ELR (cell line): ENCODE measurements at places on chromosomes 1 and 21.
A peak's percentile ranks its signal among the peaks of the same experiment; 100 is the strongest.

DNA sequence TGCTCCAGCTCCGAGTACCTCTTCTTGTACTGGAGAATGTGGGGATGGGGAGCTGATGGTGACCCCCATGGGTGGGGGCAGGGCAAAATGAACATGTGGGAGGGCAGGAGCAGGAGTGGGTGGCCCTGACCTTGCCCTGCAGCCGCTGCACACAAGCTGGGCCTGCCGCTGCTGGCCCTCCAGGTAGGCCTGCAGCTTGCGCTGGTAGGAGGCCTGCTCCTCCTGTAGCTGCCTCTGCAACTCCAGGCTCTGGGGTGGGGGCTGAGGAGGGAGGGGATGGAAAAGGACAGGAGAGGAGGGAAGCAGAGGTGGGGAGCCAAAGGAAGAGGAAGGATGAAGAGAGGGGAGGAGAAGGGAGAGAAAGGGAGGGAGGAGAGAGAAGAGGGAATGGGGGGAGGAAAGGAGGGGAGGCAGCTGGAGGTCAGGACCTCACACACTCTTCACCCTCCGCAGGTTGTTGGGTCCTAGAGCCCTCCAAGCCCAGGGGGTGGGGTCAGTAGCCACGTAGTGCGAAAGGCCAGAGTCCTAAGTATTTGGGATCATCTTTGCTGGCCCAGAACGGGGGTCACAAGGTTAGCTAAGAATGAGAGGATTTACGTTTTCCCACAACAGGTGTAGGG lies 22.9 kb downstream of the RNU1-1 start:
- no peak for DNase-seq

DNA sequence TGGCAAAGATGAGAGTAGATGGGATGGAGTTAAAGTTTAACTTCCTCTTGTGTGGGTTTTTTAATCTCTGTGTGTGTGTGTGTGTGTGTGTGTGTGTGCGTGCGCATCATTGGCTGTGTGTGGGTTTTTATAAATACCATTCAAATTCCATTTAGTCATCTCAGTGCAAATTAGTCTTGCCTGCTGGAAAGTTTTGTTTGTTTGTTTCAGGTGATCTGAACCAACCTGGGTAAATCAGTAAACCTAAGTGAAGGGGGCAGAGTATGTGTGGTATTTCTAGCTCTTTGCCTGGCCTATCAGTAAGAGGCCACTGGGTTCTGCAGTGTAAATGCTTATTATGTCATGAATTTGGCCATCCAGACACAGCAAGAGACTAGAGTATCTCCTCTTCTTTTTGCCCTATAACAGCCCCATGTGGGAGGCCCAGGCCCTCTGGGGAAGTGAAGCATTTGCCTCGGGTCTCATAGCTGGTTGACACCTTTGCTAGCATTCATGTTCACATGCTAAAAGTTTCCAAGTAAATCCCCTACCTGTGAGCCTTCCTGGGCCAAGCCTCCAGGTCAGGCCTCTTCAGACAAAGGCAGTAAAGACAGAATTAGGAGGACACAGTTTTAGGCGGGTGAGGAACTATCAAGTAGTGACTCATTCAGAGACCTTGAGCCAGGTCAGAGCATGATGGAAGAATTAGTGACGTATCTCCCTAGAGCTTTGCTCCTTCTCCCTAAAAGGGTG lies 14.7 kb downstream of the INTS3 start:
- DNase-seq: no peak

- no peak for DNase-seq
Measured at GRCh38 chr1:99613716-99614115, 32.2 kb upstream of the PALMD start.

- no peak for DNase-seq
Measured at GRCh38 chr1:117897551-117897950, 31.9 kb downstream of the GDAP2 start.

DNA sequence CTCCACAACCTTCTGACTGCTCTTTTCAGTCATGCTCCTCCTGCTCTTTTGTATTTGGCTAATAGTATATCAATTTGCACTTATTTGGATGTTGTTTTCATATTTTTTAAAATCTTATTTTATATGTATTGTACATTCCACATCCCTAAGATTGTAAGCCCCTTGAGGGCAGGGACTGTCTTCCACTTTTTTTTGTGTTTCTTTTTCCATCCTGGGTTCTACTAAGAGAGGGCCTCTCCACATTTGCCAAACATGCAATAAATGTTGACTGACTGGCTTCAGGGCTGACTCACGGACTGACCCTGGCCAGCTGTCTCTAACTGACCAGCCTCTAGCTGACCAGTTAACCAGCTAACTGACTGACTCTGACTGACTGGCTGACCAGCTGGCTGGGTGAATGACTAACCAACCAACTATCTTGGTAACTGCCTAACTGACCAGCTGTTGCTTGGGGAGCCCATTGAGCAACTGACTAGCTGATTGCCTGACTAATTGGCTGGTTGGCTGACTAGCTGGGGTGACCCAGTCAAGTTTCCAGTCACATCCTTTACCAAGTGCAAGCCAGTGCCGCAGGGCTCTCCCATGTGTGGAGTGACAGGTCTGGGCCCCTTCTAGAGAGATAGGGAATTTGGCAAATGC lies 16.1 kb downstream of the CSF1 start:
- DNase-seq: peak; percentile 88

DNA sequence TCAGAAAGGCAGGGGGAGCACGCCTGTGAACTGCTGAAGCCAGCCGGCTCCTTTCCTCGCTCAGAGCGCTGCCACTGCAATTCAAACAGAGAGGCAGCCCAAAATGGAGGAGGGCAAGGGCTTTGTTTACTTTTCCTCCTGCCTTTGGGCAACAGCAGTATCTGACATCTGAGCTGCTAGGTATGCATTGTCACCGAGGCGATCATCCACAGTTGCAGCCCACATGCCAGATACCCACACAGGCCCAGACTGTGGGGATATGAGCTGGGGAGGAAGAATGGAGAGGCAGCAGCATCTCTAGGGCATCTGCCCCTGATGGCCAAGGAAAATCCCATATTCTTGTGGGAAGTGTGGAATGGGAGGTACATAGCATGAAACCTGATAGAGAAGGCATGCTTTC lies 357.1 kb downstream of the BARHL2 start:
- no peak for DNase-seq

DNA sequence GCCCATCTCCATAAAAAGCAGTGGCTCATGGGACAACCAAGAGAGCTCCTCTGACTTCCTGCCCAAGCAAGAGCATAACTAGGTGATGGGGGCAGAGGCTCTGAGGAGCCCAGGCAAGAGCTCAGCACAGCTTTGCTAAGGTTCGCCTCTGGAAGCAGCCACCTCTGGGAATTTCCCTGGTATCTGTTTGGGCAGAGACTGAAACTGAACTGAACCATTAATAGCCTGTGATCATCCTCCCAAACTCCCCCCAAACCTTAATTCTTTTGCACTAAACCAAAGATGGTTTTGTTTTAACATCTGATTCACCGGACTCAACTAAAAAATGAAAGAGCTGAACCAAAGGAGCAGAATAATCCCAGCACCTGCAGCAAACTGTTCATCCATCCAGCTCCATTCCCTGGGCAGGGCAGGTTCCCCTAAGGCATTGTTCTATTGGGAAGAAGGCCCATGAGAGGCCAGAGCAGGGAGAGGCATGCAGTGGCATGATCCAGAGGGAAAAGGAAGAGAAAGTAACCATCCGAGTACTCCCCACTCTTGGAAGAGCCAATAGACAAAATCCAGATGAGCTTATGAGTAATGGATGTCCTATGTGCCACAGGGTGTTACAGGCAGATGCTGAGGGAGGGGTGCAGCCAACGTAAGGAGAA lies 77.8 kb upstream of the KAZN start:
- no peak for DNase-seq

DNA sequence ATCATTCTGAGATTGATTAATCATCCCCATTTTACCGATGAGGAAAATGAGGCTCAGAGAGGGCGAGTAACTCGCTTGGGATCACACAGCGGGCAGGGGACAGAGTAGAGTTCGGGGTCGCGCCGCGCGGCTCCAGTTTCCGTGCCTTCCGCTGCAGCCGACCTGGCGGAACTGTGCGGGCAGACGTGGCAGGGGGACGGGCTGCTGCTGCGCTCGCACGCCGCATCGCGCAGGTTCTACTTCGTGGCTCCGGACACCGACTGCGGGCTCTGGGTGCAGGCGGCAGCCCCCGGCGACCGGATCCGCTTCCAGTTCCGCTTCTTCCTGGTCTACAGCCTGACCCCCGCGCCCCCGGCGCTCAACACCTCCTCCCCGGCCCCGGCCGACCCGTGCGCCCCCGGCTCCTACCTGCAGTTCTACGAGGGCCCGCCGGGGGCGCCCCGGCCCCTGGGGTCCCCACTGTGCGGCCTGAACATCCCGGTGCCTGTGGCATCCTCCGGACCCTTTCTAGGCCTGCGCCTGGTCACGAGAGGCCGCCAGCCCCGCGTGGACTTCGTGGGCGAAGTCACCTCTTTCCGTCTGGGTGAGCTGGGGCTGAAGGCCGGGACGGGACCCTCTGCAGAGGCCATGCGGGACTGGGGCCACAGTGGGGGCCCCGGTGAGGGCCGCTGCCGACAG lies 2.3 kb downstream of the LDLRAD2 start:
- no peak for DNase-seq

GRCh38 chr1:161727256-161727924 lies 6.0 kb downstream of the FCRLB start:
- peak; percentile 79 for DNase-seq

DNA sequence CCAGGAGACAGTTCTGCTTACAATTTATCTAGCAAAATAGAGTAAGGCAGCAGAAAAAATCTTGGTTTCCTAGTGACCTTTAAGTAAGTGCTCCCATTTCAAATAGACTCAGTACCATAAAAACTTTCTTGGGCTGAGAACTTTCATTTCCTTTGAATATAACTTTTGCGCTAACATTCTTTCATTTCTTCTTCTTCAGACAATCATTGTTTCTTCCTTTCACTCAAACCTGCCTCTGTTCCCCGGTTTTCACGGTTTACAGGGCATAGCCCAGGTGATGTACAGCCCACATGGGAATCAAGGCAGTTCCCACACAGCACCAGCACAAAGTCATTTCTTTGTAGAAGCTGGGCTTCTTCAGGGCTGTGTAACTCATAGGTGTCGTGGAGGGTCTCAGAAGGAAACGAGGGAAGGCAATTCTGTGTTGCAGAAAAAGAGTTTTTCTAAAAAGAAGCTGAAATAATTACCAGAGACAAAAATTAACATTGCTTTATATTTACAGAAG lies 611.6 kb downstream of the SMYD3 start:
- no peak for DNase-seq

DNA sequence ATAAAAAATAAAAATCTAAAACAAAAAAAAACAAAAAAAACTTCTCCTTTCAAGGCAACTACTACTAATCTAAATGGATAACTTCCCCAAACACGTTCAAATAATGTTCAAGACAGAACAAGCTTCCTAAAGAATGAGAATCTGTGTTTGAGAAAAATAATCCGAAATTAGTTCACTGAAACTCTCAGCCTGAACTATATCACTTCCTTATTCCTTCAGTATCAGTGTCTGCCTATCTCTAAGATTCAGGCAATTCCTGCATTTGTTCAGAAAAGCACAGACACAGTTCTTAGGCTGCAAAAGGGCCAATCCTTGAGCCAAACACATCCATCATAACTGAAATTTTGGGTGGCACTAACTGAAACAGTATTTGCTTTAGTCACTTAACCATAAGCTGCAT lies 22.4 kb downstream of the DSTYK start:
- DNase-seq: no peak

DNA sequence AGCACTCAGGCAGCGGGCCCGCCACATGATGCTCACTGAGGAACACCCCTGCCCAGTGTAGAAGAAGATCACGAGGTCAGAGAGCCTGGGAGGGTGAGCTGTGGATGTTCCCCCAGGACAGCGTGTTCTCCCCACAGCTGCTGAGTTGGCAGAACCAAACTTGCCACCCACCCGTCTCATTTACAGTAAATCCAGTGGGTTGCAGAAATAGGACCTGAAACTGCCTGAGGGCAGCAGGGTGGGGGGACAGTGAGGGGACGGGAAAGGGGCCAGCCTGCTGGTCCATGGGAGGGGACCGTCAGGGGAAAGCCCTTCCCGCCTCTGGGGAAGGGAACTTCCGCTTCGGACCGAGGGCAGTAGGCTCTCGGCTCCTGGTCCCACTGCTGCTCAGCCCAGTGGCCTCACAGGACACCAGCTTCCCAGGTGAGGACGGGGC lies at the start of gene C1QB:
TSS of gene C1QB (plus strand) at position 356 of the 436 bp plus-strand sequence. CDS start 6,227 bp downstream, outside the sequence.
- DNase-seq: no peak

GRCh38 chr1:85202092-85202863 lies 1.5 kb upstream of the SYDE2 start:
- peak; percentile 6 for DNase-seq

DNA sequence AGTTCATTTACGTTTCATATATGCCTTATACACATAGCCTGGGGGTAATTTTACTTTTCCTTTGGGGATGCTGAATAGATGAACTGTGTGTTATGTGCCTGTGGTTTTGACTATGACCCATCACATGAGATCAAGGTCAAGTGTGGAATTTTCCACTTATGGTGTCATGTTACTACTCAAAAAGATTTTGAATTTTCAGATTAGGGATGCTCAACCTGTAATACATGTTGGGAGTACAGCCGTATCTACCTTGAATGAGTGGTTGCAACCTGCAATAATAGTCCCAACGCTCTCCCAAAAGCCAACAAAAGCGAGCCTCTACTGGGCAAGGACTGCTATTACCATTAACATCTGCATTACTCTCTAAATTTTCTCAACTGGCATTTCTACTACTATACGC lies 68.5 kb upstream of the SDC3 start:
- peak; percentile 81 for DNase-seq

- no peak for DNase-seq
Measured at GRCh38 chr1:170009551-170009950, 64.9 kb downstream of the KIFAP3 start.

DNA sequence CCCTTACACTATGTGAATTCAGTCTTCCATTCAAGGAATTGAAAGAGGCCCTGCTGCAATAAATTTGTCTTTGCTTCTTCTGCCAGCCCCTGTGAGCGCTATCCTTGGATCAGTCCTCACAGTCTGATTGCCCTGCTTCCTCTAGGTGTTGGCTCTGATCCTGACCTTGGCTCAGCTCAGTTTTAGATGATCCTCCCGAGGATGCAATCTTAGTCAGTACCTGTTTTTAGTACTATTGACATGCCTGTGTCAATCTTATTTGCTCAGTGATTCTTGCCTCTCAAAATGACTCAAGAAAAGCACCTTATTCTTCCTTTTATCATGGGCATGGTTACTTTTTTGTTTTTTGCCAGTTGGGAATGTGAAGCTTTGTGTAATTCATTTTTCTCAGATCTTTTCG lies 101.4 kb upstream of the KCNK1 start:
- DNase-seq: no peak

DNA sequence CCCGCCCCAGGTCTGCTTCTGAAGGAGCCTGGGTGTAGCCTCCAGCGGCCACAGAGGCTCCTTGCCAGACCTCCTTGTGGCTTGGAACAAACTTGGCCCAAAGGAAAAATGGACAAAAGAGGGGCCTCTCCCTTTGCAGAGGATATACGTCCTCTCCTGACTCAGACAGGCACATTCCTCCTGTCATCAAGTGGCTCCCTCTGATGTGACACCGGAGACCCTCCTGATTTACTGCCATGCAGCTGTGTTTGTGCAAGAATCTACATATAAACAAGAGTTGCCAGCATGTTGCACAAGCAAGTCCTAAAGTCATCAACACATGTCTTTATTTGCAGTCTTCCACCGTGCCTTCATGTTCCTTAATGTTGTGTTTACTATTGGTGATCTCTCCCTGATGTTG lies 54.1 kb upstream of the F3 start:
- DNase-seq: no peak
